Caco-2 (cell line): ENCODE measurements at places on chromosomes 6 and 20.
A peak's percentile ranks its signal among the peaks of the same experiment; 100 is the strongest.

GRCh38 chr20:12372557-12372956, 454.9 kb downstream of the BTBD3 start:
- no peaks in the 10 kb centered on the region for H3K4me1 ChIP-seq
- DNase-seq: no peak

DNA sequence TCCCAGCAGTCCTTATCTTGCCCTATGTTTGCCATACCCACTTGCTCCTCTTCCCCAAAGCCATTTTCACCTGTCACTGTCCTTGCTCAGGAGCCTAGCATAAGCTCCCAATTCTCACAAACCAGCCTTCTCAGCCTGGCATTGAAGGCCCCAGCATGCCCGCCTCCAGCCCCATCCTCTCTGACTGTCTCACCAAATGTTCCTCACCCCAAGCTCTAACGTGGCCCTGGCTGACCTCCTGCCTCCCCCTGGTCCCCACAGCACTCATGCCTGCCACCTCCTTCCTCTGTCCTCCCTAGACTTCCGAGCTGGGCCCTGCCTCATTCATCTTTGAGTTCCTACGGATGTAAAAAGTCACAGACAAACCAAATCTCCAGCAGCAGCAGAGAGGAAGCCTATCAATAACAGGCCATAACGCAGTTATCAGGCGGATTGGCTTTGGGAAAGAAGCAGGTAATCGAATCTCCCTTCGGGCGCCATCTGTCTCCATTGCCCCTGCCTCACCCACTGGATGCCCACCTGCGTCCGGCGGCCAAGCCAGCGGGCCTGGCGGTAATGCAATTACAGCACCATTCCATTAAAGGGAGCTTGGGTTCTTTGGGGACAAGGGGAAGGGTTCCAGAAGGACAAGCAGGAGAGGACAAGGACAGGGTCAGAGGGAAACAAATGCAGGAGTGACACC, 104.4 kb downstream of the MRPL14 start:
- H3K27ac ChIP-seq: no peak overlapping the region
- H3K27me3 ChIP-seq: no peaks in the 10 kb centered on the region
- H3K4me3 ChIP-seq: no peak overlapping the region
- no peak for DNase-seq
- H3K36me3 ChIP-seq: no peaks in the 10 kb centered on the region
- H3K4me1 ChIP-seq: no peaks in the 10 kb centered on the region

DNA sequence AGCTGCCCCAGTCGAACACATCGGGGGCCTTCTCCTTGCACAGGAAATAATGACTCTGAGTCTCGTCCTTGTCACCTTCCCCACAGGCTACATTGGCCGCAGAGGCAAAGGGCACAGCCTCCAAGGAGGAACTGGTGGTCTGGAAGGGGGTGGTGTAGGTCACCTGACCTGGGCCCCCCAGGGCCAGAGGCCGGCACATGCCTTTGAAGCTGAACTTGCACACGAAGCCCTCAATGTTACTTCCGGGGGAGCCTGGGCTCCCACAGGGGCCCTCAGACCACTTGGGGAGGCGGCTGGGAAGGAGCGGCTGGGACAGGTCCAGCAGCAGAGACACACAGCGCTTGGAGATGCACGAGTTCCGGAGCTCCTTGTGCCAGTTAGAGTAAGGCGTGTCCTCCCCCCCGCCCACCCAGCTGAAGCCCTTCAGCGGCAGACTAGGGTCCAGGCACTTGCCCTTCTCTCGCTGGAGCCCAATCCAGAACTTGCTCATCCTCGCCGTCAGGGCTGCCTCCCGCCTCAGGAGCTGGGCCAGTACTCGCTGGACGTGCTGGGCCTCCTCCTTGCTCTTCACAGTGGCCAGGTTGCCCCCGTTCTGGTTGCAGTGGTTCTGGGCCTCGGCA, 578 bp downstream of the CD93 start:
- no peak overlapping the region for H3K27ac ChIP-seq
- no peaks in the 10 kb centered on the region for H3K36me3 ChIP-seq
- H3K4me1 ChIP-seq: no peaks in the 10 kb centered on the region; the same call in 1 of the 2 replicates
- no peak for DNase-seq
- no peaks in the 10 kb centered on the region for H3K27me3 ChIP-seq

DNA sequence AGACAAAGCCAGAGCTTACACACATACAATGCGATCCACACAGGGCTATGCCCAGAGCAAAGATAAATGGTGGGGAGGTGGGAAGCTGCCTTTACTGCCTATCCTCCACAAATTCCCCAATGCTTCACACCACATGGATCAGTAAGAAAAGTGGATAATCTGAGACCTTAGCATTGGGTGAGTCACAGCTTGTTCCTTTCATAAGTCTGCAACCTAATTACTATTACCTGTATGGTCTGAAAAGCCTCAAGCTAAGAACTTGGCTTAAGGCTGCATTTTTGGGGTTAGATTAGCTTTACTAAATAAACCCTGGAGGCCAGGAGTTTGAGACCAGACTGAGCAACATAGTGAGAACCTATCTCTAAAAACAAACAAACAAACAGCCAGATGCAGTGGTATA, 66.0 kb upstream of the BTBD3 start:
- no peaks in the 10 kb centered on the region for H3K36me3 ChIP-seq
- no peaks in the 10 kb centered on the region for H3K27me3 ChIP-seq
- H3K4me1 ChIP-seq: no peaks in the 10 kb centered on the region
- no peak overlapping the region for H3K27ac ChIP-seq

- H3K27ac ChIP-seq: peak within 1 kb of the TSS; percentile 92
- DNase-seq: peak; percentile 86
- no peaks in the 10 kb centered on the region for H3K36me3 ChIP-seq
- peaks cover 26% of the 10 kb centered on the region for H3K4me1 ChIP-seq
- no peaks in the 10 kb centered on the region for H3K27me3 ChIP-seq
- H3K4me3 ChIP-seq: peak within 1 kb of the TSS; percentile 80
Observed at GRCh38 chr6:98947411-98948292, at the start of gene FBXL4. FBXL4 (minus strand) TSS chr6:98947946; CDS start chr6:98926988, 20,958 bp downstream.

- no peak for DNase-seq
- H3K4me1 ChIP-seq: no peaks in the 10 kb centered on the region
- no peaks in the 10 kb centered on the region for H3K36me3 ChIP-seq
- no peaks in the 10 kb centered on the region for H3K27me3 ChIP-seq
Observed at GRCh38 chr20:57030611-57031600, 235.5 kb downstream of the BMP7 start.

DNA sequence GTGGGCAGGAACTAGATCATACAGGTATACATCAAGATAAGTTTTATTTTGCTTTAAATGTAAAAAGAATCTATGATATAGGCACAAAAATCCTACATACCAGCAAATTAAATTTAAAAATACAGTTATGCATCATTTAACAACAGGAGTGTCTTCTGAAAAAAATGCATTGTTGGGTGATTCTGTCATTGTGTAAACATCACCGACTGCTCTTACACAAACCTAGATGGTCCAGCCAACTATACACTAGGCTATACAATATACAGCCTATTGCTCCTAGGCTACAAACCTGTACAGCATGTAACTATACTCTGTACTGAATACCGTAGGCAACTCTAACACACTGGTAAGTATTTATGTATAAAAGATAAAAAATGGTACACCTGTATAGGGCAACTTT, 139.4 kb downstream of the RNGTT start:
- no peaks in the 10 kb centered on the region for H3K36me3 ChIP-seq
- H3K4me3 ChIP-seq: no peak overlapping the region
- no peak for DNase-seq
- H3K27ac ChIP-seq: no peak overlapping the region
- no peaks in the 10 kb centered on the region for H3K27me3 ChIP-seq

DNA sequence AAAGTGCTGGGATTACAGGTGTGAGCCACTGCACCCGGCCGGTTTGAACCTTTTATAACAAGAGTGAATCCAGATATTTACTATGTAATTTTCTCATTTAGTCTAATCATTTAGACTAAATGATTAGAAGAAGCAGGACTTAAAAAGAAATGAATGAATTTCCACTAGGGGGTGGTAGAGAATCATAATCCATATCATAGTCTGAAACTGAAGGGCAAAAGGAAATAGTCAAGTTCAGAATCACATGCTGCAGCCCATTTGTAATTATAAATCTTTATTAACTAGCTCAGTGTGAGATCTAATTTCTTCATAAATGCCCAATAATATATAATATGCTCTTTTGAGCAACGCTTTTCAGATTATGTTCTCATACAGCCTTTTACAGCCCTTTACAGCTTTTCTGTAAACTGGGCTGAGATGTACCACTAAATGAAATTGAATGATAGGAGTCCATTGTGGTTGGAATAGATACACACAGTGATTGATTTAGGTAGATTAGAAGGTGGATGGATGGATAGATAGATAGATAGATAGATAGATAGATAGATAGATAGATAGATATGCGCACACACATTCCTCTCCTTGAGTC, 31.8 kb downstream of the PSMB9 start:
- H3K4me3 ChIP-seq: no peak overlapping the region
- no peak overlapping the region for H3K27ac ChIP-seq
- DNase-seq: peak; percentile 42
- H3K4me1 ChIP-seq: no peaks in the 10 kb centered on the region
- no peaks in the 10 kb centered on the region for H3K27me3 ChIP-seq

DNA sequence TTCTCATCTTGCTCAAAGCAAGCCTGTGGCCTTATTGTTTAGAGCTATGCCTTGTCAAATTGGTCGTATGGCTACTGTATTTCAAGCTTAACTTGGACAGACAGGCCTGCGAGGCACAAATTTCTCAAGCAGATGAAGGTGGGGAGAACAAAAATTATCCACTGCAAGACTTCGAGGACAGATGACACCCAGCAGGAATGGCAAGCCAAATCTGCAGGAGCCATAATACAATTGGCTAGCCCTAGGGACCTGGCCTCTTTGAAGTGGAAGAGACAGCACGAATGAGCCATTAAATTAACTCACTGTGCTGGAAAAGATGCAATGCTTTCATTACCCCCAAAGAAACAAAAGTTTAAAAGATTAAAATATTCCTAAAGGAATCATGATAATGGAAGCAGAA, 5.0 kb upstream of the BLOC1S5 start:
- H3K36me3 ChIP-seq: no peaks in the 10 kb centered on the region
- H3K4me3 ChIP-seq: no peak overlapping the region
- H3K27ac ChIP-seq: no peak overlapping the region
- no peak for DNase-seq
- H3K27me3 ChIP-seq: no peaks in the 10 kb centered on the region

GRCh38 chr6:167481307-167481926, 156.5 kb downstream of the TTLL2 start:
- no peaks in the 10 kb centered on the region for H3K36me3 ChIP-seq
- no peak overlapping the region for H3K27ac ChIP-seq
- DNase-seq: no peak
- no peaks in the 10 kb centered on the region for H3K27me3 ChIP-seq
- H3K4me3 ChIP-seq: no peak overlapping the region

DNA sequence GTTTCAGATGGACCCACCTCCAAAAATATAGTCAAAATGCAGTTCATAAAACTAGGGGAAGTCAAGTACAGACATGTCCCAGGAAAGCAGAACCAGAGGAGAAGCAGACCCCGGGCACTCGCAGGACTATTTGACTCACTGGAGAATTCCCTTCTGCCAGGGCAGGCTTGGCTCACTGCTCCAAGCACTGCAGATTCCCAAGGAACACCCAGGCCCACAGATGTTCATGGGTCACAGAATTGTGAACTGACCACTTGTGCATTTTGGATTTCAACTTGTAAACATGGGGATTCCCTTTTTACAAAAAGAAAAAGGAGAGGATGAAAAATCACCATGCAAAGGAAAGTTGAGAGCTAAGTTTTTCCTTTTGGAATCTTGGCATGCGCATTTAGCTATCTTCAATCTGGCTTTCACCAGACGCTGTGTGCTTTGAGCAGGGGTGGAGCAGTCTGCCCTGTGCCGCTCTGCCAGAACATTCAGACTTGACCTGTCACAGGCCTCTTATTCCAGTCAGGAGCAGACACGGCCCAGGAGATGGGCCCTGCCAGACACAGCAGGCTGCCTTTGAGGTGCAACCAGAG, 237.5 kb upstream of the TAB2 start:
- H3K4me3 ChIP-seq: no peak overlapping the region
- no peaks in the 10 kb centered on the region for H3K36me3 ChIP-seq
- no peak for DNase-seq
- no peaks in the 10 kb centered on the region for H3K27me3 ChIP-seq

DNA sequence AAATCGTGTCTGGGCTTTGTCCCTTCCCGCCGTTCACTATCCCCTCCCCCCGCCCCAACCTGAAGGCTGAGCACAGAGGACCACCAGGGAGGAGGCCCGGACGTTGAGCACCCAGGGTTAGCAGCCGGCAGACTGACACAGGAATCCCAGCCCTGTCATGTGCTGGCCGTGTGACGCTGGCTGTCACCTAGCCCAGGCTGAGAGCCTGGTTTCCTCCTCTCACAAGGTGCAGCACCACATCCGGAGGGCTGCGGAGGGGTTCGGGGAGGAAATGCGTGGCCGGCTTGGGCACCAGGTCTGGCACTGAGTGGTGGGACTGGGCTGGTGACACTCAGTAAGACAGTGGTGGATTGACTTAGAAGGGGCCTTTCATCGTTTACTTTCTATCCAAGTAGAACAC, 4.6 kb upstream of the LSM14B start:
- no peaks in the 10 kb centered on the region for H3K36me3 ChIP-seq
- peaks cover 8% of the 10 kb centered on the region for H3K4me1 ChIP-seq
- no peak for DNase-seq
- H3K27ac ChIP-seq: no peak overlapping the region

DNA sequence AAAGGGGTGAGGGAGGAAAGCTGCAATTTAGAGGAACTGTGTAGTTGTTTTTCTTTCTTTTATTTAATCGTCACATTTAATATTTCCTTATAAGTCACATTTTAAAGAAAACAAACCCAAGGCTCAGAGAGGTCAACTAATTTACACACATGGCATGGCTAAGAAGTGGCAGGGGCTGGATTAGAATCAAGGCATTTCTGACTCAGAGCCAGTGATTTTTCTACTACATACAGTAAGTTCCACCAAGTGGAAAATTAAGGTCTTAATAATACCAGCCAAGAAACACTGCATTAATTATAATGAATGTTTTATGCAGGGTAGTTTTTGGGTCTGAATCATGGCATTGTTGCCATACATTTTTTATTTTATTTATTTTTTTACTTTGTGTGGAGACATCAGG, 607.7 kb upstream of the CITED2 start:
- no peak for DNase-seq
- H3K4me1 ChIP-seq: peaks cover 49% of the 10 kb centered on the region
- no peak overlapping the region for H3K4me3 ChIP-seq
- H3K36me3 ChIP-seq: no peaks in the 10 kb centered on the region
- no peak overlapping the region for H3K27ac ChIP-seq

GRCh38 chr6:158408552-158409130, 96.4 kb downstream of the TULP4 start:
- no peaks in the 10 kb centered on the region; the same call in 1 of the 2 replicates for H3K36me3 ChIP-seq
- H3K4me3 ChIP-seq: no peak overlapping the region
- no peak for DNase-seq
- peaks cover 11% of the 10 kb centered on the region; the same call in 1 of the 2 replicates for H3K4me1 ChIP-seq
- H3K27ac ChIP-seq: no peak overlapping the region
- H3K27me3 ChIP-seq: no peaks in the 10 kb centered on the region

GRCh38 chr6:39230654-39231035, 1.4 kb upstream of the KCNK5 start:
- no peak overlapping the region for H3K4me3 ChIP-seq
- peaks cover 19% of the 10 kb centered on the region for H3K4me1 ChIP-seq
- no peaks in the 10 kb centered on the region for H3K36me3 ChIP-seq
- no peaks in the 10 kb centered on the region for H3K27me3 ChIP-seq
